Islet precursor cell (in vitro differentiated cells): ENCODE measurements at places on chromosomes 2 and 18.

- DNase-seq: no peak
Observed at GRCh38 chr2:217971166-217971565, 31.6 kb downstream of the TNS1 start.

DNA sequence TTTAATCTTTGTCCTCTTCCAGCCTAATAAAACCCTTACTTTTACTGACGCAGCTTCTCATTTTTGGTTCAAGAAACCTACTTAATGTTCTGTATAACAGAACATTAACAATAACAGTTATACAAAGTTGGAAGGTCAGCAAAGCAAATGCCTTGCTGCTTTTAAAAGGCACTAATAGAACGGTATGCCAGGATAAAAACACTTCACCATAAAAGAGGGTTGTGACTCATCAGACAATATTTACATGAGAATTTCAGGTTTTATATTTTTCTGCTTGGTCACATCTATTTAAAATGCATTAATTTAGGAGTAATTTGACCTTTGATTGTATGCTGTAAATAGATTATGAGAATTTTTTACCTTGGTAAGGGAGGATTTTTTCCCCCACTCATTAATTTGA is 3.0 kb downstream of the KLHL41 start:
- no peak for DNase-seq

DNA sequence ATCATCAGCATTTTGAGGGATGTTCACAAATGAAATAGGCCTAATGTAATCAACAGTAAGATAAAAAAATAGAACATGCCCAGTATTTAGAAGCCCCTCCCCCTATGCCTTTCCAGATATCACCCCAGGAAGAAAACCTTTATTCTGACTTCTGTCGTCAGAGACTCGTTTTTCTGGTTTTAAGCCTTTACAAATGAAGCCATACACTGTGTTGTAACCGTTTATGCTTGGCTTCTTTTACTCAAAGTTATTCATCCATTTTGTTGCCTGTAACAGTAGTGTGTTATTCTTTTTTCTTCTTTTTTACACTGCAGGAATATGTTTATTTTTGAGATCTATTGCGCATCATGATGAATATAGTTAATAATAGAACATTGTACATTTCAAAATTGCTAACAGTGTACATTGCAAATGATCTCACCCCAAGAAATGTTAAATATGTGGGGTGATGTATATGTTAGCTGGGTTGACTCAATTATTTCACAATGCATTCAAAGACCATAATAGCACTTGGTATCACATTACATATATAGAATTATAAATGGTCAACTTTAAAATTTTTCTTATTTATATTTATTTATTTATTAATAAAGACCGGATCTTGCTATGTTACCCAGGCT is 28.1 kb upstream of the PNPT1 start:
- DNase-seq: no peak

DNA sequence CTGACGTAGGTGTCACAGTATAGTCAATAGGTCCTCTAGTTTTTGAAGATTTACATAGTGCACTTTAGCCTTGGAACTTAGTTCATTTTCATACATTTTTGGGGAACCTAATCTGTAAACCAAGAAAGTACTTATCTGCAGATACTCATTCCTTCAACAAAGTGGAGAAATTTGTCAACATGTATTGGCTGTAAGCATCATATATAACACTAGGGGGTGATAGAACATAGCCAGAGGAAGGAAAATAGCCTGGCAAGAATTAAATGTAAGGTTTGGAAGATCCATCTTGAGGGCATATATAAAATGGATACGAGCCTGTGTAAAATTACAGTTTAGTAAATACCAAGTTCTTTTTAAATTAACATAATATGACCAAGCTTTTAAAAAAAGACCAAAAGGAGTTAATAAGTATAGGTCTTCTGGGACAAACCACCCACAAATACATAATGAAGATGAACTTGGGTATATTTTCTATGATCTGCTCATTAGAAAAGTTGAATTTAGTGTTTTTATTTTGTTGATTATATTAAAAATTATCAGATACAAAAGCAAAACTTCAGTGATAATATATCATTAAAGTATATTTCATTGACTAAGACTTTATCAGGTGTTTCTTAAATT is 18.2 kb downstream of the RPL37A start:
- no peak for DNase-seq

DNA sequence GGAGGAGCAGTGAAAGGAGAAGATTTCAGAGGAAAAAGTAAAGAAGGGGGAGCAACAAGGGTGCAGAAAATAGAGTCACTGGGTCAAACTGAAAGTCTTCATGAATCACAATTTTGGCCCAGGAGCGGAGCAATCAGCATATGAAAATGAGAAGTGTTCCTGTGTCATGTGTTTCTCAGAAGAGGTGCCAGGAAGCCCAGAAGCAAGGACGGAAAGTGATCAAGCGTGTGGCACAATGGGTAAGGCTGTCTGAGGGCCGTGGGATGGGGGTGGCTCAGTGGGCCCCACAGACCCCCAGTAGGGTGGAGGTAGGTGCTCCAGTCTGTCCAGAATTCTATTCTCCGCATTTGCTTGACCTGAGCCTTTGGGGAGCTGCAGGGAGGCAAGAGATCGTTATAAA is 44.2 kb downstream of the SP140 start:
- no peak for DNase-seq

GRCh38 chr2:207254591-207255464 is 89.1 kb upstream of the KLF7 start:
- DNase-seq: no peak

GRCh38 chr2:219831957-219832356 is 204.5 kb downstream of the SLC4A3 start:
- no peak for DNase-seq

GRCh38 chr2:4930704-4931103 is 761.5 kb upstream of the SOX11 start:
- DNase-seq: no peak

- no peak for DNase-seq
Observed at GRCh38 chr2:98771264-98771663, 40.3 kb upstream of the MGAT4A start.

DNA sequence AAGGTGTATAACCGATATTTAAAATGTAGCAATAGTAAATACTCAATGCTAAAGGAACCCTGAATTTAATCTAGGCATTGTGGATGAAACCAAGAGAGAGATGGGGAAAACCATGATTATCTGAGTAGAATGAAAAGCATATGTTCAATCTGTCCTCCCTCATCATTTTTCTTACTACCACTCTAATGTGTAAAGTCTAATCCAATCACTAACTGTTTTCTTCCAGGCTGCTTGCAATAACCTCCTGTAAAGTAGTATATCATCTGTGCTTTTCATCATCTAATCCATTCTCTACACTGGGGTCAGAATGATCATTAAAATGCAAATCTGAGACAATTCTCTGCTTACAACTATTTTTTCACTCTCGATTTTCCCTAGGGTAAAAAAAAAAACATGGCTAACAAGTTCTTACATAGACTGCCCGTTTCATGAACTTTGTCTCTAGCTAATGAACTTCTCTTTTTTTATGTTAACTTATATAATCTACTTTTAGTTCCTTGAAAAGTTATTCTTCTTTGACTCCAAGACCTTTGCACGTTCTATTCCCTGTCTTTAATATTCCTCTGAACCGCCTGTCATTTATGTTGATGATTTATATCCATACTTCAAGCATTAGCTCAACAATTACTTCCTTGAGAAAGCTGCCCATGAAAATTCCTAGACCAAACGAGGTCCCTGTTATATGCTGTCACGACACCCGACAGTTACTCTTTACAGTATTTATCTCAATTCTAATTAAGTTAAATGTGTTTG is 94.7 kb upstream of the SLC8A1 start:
- no peak for DNase-seq

- peak; percentile 72 for DNase-seq
Observed at GRCh38 chr2:65129286-65129825, 550 bp downstream of the RAB1A start.

DNA sequence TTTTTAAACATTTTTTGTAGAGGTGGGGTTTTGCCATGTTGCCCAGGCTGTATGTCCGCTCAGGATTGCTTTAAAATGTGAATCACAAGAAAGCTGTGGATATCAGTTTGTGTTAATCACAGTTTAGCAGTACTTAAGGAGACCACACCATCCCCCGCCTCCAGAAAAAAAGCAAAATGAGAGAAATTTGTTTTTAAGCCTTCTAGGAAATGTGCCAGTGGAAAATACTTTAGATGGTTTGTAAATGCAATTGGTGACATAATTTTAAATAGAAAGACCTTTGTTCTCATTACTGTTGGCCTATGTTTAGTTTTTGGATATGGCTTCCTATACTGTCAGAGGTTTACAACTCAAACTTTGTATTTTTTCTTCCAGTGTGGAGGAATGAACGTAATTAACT is 27.0 kb downstream of the GCA start:
- DNase-seq: no peak

DNA sequence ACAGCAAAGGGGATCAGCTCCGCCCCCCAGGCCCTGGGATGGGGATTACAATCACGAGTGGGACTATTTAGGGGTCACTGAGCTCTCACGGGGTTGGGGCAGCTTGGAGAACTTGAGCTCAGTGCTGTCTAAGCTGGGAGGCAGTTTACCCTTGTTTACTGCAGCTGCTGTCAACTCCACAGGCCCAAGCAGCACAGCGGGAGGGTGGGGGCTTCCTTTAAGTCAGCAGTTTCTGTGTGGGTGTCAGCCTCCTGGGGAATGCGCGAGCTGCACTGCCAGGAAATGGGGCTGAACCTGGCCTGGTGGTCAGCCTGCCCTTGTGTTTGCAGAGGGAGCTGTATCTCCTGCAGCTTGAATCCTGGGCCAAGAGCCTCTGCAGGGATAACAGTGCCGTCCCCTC is 29.8 kb downstream of the TOGARAM2 start:
- peak; percentile 73 for DNase-seq

GRCh38 chr2:181672255-181673008 is 7.9 kb downstream of the NEUROD1 start:
- DNase-seq: no peak

DNA sequence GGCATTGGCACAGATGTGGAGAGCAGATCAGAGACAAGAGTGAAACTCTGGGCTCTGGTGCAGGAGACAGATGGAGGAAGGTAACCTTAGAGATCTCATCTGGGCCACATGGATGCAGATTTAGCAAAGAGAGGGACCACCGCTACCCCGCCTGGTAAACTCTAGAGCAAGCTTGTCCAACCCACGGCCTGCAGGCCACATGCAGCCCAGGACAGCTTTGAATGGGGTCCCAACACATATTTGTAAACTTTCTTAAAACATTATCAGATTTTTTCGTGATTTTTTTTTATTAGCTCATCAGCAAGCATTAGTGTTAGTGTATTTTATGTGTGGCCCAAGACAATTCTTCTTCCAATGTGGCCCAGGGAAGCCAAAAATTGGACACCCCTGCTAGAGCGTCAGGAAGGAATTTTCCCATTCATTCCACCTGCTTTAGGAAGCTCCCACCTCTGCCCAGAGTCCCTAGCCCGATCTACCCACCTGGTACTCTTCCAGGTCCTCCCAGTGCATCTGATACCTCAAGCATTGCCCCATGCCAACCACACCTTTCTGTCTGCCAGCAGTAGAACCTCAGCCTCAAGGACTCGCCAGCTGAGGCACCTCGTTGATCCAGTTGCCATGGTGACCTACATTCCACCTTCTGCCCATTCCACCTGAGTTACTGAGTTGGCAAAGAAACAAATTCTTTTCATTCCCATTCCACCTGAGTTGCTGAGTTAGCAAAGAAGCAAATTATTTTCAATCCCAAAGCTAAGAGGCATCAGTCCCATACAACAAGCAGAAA is at the start of gene CIB4:
Gene CIB4 (minus strand): TSS at position 586 of the 784 bp plus-strand sequence. CDS start 52 bp downstream, at position 534.
- peak; percentile 58 for DNase-seq

DNA sequence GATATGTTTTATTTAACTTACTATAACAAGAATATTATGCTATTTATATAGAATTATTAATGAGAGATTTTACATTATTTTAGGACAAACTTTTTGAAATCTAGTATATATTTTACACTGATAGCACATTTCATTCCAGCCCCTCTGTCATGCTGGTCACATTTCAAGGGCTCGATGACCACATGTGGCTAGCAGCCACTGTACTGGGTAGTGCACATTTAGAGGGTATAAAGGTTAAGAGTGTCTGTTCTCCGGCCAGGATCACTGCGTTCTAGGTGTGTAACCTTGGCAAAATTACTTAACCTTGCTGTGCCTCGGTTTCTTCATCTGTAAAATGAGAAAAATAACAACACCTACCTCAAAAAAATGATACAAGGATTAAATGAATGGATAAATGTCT is 87.2 kb upstream of the TNP1 start:
- no peak for DNase-seq

DNA sequence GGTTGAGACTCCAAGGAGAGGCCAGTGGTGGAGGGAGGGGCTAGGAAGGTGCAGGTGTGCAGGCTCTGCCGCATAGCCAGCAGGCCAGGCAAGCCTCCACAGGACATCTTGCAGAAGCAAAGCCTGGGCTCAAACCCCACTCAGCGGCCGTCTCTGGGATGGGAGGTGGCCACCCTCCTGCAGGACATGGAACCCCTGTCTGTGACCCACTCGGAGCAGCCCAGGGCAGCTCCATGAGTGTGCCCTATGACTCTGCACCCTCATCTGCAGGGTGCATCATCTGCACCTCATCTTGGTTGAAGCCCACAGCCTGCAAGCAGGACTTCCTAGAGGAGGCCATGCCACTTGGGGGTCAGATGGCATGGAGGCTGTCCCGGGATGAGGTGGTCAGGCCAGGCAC is 46.3 kb downstream of the GPC1 start:
- DNase-seq: no peak

DNA sequence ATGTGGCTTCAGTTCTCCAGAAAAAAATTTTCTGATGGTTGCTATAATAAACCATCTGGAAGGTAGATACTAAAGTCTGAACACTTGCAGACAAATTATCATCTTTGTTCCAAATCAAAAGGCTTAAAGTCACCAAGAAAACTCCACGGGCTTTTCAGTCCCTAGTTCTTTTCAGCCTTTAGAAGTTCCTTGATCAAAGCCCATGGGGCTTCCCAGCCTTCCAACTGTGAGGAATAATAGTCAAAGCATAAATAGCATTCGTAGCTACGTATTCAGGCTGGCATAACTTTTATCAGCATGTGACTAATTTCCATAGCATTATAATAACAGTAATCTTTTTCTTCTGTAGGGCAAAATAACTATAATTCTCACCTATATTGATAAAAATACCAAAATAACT is 13.9 kb downstream of the SCG2 start:
- DNase-seq: no peak

GRCh38 chr18:25111377-25112288 is 240.3 kb downstream of the ZNF521 start:
- DNase-seq: peak; percentile 83

DNA sequence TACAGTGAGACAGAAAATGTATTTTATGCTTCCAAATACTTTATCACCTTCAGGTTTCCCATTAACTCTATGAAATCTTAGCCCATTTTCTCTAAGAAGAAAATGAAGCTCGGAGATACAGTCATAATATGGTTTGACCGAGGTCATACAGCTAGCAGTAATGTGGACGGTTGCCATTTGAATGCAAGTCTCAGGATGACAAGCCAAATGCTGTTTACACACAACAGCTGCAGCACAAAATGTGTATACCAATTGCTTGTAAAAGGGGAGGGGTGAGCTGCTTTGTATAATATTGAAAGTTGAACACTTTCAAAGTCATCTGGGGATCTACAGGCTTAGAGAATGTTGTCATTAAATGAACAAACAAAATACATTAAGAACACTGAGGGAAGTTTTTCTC is 93.8 kb upstream of the FSIP2 start:
- no peak for DNase-seq

GRCh38 chr2:58339548-58340243 is 98.6 kb upstream of the FANCL start:
- no peak for DNase-seq
